NCI-H774 (cell line): ENCODE measurements at places on chromosomes 2 and 18.

DNA sequence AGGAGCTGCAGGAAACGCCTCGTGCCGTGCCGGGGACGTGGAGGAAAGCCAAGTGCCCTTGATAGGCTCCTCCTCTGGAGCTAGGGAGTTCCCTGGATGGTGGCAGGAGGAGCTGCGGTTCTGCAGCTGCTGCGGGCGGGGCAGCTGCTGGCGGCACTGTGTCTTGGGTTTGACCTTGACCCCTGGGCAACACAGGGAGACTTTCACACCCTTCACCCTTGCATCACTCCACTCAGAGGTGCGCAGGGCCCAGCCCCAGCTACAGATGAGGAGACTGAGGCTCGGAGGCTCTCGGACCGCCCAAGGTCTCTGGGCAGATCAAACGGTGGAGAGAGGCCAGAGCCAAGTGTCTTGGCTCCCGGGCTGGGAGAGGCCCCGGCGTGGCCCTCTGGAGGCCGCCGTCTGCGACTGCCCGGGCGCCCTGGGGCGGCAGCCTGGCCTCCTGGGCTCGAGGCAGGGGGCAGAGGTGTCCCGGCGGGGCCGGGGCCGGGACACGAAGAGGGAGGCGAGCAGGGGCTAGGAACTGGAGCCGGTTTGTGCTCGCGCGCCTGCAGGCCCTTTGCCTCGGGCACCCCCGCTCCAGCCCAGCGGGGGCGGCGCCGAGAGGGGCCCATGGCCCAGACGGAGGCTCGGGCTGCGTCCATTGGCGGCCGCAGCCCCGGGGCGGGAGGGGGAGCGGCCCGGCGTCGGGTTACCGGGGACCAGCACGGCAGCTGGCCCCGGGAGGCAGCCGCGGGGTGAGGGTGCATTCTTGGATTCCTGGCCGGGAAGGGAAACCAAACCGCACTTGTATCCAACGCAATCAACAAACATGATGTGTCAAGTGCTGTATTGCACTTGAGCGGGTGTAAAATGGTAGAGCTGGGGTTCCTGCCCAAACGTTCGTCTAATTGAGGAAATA is 129.6 kb upstream of the SLC1A4 start:
- DNase-seq: peak; percentile 55

DNA sequence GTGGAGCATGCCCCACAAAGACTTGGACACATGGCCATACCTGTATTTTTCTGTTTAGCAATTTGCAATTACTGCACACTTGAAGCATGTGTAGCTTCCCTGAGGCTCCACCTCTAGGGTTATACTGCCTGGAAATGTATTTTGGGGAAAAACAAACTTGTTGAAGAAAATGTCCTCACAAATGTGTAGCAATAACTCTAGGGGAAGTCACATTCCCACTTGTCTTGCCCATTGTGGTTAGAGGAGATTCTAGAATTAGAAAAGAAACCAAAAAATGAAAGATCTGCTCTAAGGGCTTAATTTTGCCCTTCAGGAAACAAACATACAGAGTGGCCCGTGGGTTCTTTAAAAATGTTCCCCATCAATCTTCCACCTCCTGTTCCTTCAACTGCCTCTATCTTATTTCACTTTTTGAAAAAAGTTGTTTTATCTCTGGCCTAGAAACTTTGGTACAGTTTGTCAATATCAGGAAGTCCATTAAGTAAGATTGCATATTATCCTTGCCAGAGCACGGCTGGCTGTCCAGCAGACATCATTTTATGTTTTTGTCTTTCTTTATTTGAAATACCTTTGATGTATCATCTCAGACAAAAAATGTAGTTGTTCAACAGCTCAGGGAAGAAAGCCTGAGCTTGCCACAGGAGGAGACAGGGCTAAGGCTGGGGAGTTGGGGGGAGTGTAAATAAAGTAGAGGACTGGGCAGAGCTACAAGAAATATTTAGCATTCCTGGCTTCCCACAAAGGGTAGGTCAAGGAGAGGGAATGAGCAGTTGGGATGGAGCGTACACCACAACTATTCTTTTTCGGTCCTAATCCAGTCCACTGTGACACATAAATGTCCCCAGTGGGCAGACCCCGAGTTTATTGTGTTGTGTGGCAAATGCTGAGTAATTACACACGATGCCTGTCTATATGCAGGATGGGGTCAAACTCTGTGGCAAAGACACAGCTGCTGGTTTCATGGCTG is 96.8 kb upstream of the CDC42EP3 start:
- no peak for DNase-seq

GRCh38 chr2:130393318-130393910 is 37.6 kb downstream of the PTPN18 start:
- no peak for DNase-seq

DNA sequence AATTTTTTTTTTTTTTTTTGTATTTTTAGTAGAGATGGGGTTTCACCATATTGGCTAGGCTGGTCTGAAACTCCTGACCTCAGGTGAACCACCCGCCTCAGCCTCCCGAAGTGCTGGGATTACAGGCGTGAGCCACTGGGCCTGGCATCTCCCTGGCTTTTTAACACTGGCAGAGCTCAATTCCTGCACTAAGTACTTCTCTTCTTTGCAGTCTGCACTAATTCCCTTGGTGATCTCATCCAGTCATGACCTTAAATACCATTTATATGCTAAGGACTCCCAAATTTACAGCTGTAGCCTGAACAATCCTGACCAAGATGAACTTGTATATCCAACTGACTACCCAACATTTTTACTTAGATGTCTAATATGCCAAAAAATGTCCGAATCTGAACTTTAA is 10.2 kb downstream of the PREPL start:
- no peak for DNase-seq

DNA sequence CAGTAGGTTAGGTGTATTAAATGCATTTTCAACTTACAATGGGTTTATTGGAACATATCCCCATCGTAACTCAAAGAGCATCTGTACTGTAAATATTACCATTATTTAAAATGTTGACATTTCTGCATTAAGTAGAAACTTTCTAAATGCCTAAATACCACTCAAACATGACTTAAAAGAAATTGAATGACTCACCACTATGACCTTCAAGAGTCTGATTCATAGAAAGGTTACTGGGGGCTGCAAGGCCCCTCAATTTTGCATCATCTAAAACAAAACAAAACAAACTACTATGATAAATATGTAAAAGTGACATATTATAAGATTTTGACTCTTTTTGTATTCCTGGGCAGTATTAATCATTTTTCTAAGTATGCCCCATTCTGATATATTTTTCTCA is 7.6 kb downstream of the WDR35 start:
- no peak for DNase-seq

- no peak for DNase-seq
Observed at GRCh38 chr2:24315669-24316068, 44.7 kb downstream of the ITSN2 start.

GRCh38 chr18:47821314-47821713 is 109.1 kb downstream of the SMAD2 start:
- no peak for DNase-seq

DNA sequence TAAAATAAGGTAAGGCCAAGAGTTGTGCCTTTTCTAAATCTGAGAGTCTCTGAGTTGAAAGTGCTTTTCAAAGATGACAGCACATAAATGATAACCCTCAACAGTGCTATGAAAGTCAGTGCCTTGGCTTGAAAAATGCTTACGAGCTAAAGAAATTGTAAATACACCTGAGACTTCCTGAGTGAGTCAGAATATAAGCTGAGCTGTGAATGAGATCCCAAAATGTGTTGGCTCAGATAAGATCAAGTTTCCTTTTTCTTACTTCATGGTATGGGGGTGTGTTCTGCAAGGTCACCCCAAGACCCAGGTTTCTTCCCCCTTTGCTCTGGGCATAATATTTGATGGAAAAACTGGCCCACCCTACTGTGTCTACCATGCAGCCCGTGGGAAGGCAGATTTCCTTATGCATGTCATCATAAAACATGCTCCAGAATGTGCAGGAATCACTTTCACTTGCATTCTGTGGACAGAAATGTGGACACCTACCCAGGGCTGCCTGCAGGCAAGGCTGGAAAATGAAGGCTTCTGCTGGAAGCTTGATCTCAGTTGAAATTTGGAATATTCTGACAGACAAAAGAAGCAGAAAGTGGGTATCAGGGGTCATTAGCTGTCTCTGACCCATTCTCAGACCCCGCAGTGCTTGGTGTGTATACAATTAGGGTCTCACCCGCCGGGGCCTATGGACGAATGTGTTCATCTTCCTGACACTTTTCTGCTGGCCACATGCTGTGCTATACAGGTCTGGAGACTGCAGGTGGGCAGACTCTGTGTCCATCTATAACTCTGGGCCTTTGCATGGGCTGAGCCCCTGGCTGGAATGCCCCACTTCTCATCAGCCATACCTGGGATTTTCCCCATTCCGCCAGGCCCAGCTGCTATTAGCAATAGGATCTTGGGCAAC is 212.6 kb downstream of the SH3RF3 start:
- DNase-seq: no peak

GRCh38 chr2:99356853-99357252 is 19.7 kb downstream of the EIF5B start:
- no peak for DNase-seq

DNA sequence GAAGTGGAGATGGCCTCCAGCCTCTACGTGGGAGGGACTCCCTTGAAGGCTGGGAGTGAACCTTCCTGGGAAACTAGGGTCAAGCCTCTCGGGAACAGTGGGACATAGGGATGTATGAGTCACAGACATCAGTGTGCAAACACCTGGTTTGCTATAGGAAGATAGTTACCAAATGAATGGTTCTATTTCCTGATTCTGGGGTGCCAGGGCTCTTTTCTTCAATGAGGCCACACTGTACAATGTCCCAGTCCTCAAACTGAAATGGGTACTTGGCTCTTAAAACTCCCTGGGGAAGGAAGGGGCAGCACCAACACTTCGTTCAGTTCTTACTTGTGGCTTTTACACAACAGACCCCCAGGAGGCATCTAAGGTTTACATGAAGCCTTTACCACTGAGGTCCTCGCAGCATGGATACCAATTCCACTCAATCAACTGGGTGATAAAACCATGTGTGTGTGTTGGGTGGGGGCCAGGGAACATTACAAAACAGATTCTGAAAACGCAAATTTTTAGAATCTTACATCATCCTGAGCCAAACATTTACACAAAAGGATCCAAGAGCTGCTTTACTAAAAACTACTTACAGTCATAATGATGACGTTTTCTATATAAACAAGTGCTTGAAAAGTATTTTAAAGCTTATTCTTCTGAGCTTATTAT is 10.4 kb downstream of the ERFE start:
- no peak for DNase-seq

GRCh38 chr2:146659976-146660375 is 1184.9 kb upstream of the ACVR2A start:
- DNase-seq: no peak
